ENCODE measurements at places on chromosomes 4 and X.

DNA sequence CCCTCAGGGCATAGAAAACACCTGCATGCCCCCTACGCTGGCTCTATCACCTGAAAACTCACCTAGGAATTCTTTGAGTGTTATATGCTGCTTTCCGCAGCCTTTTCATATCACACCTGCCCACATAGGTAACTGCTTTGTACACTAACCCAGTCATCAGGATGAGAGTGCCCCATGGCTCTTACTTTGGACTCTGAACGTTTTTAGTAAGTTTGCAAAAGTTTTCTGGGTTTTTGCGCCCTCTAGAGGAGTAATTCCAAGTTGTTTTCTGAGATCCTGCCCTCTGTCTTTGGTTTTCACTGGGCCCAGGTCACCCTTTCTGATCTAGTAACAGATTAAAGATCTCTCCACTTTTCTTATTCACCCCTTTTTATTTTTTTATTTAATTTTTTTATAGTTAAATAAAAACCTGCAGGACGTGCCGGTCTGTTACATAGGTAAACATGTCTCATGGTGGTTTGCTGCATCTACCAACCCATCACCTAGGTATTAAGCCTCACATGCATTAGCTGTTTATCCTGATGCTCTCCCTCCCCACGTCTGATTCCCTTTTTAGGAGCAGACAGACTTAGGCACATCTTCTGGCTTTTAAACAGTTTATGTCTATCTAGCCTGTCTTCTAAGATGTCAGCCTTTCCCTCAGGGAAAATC, 139.2 kb downstream of the NWD2 start:
- no peak for DNase-seq

GRCh38 chr4:166493924-166494345, 620.9 kb downstream of the TLL1 start:
- DNase-seq: no peak

- DNase-seq: no peak
These were observed 71.6 kb downstream of the AMOT start for GRCh38 chrX:112769034-112769433.

DNA sequence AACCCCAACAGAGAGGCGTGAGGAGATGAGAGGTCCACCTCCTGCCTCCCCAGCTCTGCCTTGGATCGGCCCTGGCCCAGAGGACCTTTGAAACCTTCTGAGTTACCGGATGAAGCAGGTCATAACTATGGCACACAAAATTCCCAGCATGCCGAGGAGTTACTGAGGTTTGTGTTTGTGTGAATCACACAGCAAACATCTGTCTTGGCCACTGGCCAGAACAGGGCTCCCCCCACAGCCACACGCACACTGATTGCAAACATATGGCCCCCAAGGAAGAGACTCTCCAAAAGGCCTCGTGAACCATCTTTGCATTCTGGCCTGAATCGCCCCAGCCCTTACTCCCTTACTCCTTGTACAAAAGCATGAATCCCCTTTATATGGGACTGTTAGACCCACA, 18.9 kb downstream of the RPS4X start:
- DNase-seq: no peak
